Hair follicular keratinocyte (primary cell): ENCODE measurements at places on chromosomes 12 and 14. TPM values are rescaled to one million over a fixed set of nuclear protein-coding genes. Genes with fewer than 3 reads are reported as not detected.

TRHDE gene
- 0.46 and 0.47 TPM in 2 replicates for total RNA-seq

C12orf54 gene
- total RNA-seq, result 2.5 and 3.7 TPM in 2 replicates

SP7 gene
- total RNA-seq, result not detected in 2 replicates

KLHL33 gene
- not detected in 2 replicates for total RNA-seq

SYNDIG1L gene
- total RNA-seq, result not detected in 2 replicates

TSPAN11 gene
- total RNA-seq, result 0.08 TPM in 1 of 2 replicates, not detected in the other

ANGEL1 gene
- 8.4 and 13.0 TPM in 2 replicates for total RNA-seq

MDGA2 gene
- total RNA-seq, result 0.08 TPM in 1 of 2 replicates, not detected in the other
